ENCODE measurements at places on chromosomes 7 and 10.

- no peak for DNase-seq
Measured at GRCh38 chr7:125431349-125431748, 501.7 kb upstream of the POT1 start.

- no peak for DNase-seq
Measured at GRCh38 chr7:156307193-156307592, 333.4 kb upstream of the RNF32 start.

DNA sequence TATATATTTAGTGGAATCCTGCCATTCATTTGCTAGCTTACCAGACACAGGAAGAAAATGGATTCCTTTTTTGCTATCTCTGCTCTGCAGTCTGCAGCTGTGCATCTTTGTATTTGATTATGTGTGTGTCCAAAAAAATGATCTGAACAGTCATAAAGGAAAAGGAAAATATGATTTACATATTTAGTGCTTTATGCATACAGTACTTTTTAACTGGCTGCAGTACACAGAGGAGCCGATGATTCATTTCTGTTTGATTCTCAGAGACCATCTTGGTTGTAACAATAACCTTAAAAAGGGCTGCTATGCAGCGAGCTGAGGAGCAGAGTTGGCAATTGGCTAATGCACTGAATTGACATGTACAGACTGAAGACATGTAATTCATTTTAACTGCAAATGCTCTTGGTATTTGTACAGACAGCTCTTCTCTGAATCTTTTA, 151.3 kb upstream of the FZD1 start:
- DNase-seq: no peak

GRCh38 chr7:116167177-116167576, 43.2 kb upstream of the TES start:
- DNase-seq: peak; percentile 14

GRCh38 chr7:140222814-140223213, 46.0 kb upstream of the KDM7A start:
- DNase-seq: no peak

DNA sequence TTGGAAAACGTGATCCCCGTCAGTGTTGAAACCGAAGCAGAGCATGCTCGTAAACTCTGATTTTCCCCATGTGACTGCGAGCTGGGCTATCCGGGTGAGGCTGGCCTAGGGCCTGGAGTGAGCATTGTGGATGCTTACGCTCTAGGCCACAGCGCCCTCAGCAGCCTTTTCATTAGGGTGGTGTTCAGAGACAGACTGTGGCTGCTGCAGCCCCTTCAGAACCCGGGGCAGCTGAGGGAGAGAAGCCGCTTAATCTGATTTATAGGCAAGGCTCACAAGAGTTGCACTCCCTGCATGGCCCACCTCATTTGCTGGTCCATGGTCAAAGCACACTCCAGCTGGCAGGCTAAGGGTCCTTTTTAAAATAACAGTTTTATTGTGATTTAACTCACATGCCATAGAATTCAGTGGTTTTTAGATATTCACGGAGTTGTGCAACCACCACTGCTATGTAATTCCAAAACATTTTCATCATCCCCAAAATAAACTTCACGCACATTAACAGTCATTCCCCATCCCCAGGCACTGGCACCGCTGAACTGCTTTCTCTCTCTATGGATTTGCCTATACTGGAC, 72.5 kb downstream of the SYPL1 start:
- no peak for DNase-seq

GRCh38 chr10:79239924-79240581, 107.2 kb upstream of the PPIF start:
- DNase-seq: no peak

DNA sequence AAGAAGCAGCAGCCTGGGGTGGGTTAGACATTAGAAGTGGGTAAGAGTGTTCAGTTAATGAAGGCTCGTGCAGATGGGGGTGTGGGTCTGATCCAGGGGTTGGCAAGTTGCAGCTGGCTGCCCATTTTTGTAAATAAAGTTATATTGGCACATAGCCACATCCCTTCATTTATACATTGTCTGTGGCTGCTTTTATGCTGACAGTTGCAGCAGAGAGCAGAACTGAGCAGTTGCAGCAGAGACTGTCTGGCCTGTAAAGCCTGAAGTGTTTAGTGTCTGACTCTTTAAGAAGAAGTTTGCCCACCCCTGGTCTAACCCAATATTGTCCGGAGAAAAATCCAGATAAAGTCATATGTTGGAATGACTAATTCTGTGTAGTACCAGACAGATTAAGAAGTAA, 38.1 kb downstream of the GLRX3 start:
- DNase-seq: no peak

GRCh38 chr10:78696791-78697395, 371.9 kb upstream of the ZMIZ1 start:
- DNase-seq: no peak

- DNase-seq: no peak
Measured at GRCh38 chr7:34902182-34902581, 135.1 kb downstream of the DPY19L1 start.

DNA sequence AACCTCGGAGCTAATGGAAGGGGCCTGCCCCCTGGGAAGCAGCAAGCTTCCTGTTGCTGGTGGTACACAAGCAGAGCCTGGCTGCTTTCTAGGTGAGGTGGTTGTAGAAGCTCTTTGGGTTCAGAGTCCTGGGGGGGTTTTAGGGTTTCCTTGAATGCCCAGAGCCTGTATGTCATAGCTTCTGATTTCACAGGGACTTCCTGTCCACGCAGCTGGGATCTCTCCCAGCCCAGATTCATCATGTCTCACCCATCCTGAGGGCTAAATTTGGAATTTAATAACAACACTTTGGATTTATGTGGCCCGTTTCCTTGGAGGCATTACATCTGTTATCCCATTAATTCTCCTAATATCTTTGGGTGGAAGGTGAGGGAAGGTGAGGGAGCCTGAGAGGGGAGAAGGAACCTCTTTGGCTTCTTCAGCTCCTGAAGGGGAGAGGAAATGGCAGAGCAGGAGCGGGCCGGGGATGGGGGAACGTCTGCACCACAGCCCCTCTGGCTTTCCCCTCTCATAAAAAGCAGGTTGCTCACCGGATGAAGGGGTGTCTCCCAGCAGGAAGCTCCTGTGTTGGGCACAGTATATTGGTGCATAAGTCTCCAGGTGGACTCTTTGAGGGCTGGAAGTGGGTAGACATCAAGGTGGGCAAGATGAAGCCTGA, 19.7 kb downstream of the RPS24 start:
- DNase-seq: no peak

DNA sequence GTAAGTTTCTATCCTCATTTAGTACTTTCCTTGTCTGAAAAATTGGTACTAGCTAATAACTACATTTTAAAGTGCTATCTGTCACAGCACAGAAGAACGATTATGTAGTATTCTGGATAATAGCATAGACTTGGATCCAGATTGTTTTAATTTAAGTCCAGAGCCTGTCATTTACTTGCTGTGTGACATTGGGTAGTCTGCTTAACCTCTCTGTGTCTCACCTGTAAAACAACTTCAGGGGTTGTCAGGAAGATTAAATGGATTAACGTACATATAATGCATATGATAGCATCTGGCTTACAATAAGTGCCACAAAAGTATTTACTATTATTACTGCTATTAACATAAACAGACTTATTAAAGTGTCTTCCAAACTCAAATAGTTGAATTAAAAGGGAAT, 1221.4 kb downstream of the GATA3 start:
- DNase-seq: no peak

DNA sequence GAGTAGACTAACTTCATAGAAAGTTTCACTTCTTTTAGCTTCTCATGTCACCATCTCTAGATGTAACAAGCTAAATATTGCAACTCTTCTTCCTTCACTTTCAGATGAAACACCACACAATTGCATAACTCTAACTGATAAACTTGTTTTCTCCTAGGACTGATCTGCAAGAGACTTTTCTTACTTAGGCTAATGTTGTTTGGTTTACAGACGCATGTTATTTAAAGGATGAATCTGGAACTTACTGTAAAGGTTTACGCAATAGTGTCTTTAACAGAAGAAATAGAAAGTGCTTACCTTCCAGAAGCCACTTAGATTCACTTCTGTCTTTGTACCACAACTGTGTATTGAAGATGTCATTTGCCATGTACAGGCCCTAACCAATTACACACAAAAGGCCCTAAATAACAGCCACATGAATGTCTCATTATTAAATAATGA, 22.1 kb upstream of the ZC3HAV1 start:
- no peak for DNase-seq

- DNase-seq: peak; percentile 34
Measured at GRCh38 chr10:99532687-99533495, at the start of gene NKX2-3. TSS of gene NKX2-3 (plus strand) at chr10:99532942. CDS start at chr10:99533132, 190 bp downstream.

DNA sequence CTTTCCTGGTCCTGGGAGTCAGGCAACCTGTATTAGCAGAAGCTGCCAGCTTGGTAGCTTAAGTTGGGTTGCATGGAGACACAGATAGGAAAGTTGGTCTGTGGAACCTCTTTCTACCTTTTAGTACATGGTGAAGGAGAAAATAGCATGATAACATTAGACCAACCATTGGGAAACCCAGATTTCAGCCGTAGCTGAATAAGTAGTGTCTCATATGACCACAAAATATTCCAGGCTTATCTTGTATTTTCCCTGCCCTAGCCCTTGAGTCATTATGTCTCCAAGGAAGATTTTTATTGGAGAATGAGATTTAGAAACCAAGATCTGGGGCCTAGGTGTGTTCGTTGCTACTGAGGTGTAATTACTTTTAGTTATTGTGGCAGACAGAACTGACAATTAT, 67.2 kb downstream of the CCSER2 start:
- no peak for DNase-seq
